ENCODE measurements at places on chromosomes 2 and 18. TPM values are rescaled to one million over a fixed set of nuclear protein-coding genes. Genes with fewer than 3 reads are reported as not detected.

DNA sequence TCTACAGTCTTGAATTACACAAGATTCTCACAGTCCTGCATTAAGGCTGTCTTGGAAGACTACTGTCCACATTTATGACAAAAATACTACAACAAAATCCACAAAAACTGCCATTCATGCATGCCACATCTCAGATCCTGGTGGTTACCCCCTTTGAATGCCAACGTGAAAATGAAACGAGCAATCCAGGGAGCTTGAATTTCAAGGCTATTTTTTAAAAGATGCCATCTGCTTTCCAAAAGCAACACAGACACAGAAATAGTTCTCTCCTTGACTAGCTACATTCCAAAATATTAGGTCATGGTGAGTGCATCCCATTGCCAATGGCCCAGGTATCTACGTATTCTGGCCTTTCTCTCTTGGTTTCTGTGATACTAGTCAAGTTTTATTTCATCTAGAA lies 36.3 kb downstream of the IRS1 start:
- DNase-seq = no peak

GRCh38 chr18:2627821-2628276 lies 27.7 kb upstream of the SMCHD1 start:
- no peak for DNase-seq

DNA sequence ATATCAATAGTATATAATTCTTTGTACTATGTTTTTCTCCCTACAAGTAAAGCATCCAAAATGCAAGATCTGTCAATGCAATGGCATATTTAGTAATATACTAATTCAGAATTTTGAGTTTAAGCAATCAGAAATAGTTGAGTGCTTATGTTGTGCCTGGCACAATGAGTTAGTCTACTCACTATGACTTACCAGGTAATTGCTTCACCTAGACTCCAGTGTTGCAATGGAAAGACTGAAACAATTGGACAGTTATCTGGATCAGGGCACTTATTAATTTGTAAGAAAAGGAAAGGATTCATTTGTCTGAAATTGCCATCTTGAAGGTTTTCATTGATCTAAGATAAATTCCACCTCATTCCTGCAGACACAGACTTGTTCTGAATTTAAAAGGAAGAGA lies 97.6 kb upstream of the TCF4 start:
- DNase-seq = no peak

- no peak for DNase-seq
These were observed 65.3 kb downstream of the MEMO1 start for GRCh38 chr2:31945572-31945935.

DNA sequence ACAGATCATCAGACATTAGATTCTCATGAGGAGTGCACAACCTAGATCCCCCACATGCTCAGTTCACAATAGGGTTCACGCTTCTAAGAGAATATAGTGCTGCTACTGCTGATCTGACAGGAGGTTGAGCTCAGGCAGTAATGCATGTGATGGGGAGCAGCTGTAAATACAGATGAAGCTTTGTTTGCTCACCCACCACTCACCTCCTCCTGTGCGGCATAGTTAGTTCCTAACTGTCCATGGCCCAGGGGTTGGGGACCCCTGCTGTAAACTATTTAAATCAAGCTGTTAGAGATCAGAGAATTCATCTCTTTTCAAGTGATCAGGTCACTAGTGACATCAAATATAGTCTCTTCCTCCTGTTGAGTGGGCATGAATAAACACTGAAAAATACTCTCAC lies 88.8 kb upstream of the ACVR2A start:
- DNase-seq = no peak

The OR6B2 gene
- polyA plus RNA-seq = not detected
